ENCODE measurements at places on chromosomes 12 and 14.

DNA sequence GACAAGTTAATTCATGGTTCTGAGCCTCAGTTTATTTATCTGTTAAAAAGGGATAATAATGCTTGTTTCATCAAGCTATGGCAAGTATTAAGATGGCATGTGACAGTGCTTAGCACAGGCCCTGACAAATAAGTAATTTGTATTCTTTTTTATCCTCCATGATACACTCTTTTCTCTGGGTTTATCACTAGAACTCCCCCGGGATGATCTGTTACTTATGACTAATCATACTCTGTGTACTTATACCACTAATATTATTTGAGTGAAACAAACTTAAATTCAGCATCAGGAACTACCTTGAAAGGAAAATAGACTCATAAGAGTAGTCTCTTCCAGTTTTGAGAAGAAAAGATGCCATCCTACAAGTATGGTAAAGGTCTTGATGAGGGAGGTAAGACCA is 283.8 kb downstream of the PAWR start:
- DNase-seq, result no peak

DNA sequence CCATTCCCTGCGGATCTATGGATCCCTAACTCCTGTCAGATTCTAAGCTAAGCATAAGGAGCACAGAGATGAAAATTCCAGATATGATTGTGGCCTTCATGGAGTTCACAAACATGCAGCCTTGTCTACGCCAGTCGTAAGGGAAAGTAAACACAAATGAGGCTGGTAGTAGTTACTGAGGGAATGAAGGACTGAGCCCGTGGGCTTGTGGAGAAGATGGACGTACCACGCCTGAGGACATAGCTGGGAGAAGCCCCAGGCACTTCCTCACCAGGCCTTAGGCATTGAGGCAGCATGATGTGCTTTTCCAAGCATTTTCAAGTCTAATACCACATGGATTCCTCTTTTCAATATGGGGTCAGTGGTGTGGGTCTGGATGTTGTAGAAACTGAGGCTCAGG is 515.2 kb downstream of the BCL11B start:
- no peak for DNase-seq

- DNase-seq, result no peak
These were observed 9.3 kb downstream of the TNFAIP2 start for GRCh38 chr14:103132381-103133209.

- DNase-seq, result no peak
These were observed 34.5 kb upstream of the NFYB start for GRCh38 chr12:104172570-104172947.

GRCh38 chr12:113069149-113069548 is 12.6 kb downstream of the DTX1 start:
- DNase-seq, result no peak

DNA sequence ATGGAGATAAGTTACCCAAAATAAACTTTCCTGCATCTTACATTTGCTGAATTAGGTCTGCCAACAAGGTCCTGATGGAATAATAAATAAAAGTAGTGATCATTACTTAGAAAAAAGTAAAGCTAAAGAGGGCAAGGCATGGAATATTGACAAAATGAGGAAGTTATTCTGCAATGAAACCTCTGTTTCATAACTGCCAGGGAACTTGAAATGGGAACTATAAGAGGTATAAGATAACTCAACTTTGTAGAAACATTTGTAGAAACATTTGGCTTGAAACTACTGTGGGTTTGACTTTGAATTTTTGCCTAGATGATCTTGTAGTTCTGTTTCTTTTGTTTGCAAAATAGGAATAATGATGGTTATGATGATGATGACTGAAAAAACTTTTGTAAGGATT is 18.7 kb upstream of the YBX3 start:
- DNase-seq, result no peak

DNA sequence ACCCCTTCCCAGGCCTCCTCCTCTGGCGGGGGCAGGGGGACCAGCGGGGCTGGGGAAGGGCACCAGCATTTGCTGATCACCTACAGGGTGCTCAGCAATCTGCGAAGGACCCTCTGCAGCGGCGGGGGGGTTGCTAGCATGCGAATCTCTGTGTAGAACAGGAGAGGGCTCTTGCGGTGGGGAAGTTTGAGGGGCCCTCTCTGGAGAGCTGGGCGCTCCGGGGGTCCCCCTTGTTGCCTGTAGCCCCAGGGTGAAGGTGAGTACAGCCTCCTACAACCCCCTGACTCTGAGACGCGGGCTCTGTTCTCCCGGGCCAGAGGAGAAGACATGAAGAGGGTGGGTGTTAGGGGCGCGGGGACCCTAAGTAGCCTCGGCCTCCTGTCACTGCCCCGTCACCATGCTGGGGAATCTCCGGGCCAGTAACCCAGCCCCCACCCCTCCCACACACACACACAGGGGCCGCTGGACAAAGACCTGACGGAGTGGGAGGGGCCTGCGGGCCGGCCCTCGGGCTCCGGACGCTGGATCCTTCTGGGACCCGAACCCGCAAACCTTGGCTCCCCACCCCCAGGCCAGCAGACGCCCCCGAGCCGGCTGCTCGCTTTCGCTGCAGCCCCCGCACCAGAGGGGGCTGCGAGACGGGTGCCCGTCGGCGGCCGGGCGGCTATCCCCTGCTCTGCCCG is 734 bp downstream of the FIGNL2 start:
- no peak for DNase-seq

DNA sequence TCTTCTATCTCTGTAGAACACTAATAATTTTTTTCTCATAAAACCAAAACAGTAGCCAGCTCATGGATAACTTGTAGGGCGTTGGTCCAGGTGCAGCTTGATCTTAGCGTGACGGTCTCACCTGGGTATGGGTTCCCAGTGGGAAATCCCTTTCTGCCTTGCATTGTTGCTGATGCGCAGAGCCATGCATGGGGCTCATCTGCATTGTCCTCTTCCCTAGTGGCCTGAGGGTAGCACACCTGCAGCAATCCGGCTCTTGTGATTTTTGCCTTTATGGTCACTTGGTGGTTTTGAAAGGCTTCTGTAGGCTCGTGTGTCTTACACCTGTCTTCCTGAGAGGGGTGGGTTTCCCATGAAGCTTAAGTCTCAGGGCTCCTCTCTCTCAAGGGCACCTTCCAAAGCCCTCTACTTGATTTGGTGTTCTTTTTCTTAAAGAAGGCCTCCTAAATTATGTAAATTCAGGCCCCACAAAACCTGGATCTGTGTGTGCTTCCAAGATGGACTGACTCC is 130.6 kb downstream of the PRKCH start:
- no peak for DNase-seq

- no peak for DNase-seq
These were observed 34.9 kb upstream of the MAP1LC3B2 start for GRCh38 chr12:116524311-116524710.

All from hematopoietic multipotent progenitor cell (in vitro differentiated cells).